ENCODE measurements at places on chromosomes 12 and 14. TPM values are rescaled to one million over a fixed set of nuclear protein-coding genes. Genes with fewer than 3 reads are reported as not detected.
A peak's percentile ranks its signal among the peaks of the same experiment; 100 is the strongest.

DNA sequence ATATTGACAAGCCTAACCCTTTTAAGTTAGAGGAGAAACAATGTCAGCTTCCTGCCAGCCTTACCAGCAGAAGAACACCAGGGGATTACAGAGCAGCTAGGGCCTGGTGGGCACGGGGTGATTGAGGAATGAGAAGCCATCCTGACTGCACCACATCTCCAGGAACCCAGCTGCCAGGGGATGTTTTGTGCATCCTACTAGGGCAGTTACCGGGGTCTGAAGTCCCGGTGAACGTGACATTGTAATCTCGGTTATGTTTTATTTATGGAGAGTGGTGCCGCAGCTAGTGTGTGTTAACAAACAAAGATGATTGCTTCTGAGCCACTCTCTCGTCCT is 115.9 kb downstream of the BCL11B start:
- DNase-seq: no peak

- no peak for DNase-seq
Observed at GRCh38 chr12:114555451-114555850, 128.5 kb downstream of the TBX3 start.

DNA sequence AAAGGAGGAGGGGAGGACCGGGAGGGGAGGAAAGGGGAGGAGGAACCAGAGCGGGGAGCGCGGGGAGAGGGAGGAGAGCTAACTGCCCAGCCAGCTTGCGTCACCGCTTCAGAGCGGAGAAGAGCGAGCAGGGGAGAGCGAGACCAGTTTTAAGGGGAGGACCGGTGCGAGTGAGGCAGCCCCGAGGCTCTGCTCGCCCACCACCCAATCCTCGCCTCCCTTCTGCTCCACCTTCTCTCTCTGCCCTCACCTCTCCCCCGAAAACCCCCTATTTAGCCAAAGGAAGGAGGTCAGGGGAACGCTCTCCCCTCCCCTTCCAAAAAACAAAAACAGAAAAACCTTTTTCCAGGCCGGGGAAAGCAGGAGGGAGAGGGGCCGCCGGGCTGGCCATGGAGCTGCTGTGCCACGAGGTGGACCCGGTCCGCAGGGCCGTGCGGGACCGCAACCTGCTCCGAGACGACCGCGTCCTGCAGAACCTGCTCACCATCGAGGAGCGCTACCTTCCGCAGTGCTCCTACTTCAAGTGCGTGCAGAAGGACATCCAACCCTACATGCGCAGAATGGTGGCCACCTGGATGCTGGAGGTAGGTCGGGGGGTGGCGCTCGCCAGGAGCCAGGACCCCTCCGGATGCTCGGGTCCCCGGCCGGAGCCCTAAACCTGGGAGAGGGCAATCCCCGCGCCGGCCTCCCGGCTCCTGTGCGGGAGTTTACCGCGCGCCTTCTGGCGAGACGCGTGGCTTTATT is at the start of gene CCND2:
Gene CCND2 (plus strand): TSS at position 111 of the 744 bp plus-strand sequence. CDS start 279 bp downstream, at position 390.
- DNase-seq: peak; percentile 92

GRCh38 chr12:6044082-6044481 is 80.4 kb downstream of the VWF start:
- no peak for DNase-seq

DNA sequence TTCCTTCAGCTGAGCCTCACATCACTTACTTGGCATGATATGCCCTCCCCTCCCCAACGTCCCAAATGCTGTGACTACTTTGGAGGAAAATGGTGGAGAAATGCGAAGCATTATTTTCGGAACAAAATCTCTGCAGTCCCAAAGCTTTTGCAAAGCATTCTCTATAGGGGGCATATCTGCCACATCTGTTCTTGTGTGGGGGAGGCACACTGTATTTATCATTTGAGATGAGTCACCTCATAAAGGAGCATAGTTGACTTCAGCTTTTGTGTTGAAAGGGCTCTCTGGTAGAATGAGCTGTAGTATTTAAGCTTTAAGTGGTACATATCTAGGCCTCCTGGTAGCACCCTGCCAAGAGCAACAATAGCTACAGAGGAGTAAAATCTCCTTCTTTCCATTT is 447.5 kb downstream of the ADAMTS20 start:
- no peak for DNase-seq

DNA sequence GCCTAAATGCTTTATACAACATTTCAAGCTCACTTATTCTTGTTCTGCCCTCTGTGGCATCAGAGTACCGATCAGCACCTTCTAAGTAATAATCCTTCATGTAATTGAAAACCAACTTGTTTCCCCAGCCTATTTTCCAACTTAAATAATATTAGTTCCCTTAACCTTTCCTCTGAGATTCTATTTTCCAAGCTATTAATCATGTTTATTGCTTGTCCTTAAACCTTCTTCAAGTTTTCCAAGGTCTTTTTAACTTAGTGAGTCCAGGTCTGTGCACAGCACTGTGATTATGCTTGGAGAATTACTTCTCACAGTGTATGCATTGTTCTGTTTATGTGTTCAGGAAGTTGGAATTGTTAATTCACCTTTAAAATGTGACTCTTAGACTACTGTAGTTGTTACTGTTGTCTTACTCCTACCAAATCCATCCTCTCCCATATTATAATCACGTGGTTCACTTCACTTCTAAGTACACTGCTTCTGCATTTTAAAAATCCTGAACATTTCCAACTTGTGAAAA is 1039.3 kb upstream of the FOXG1 start:
- no peak for DNase-seq

DNA sequence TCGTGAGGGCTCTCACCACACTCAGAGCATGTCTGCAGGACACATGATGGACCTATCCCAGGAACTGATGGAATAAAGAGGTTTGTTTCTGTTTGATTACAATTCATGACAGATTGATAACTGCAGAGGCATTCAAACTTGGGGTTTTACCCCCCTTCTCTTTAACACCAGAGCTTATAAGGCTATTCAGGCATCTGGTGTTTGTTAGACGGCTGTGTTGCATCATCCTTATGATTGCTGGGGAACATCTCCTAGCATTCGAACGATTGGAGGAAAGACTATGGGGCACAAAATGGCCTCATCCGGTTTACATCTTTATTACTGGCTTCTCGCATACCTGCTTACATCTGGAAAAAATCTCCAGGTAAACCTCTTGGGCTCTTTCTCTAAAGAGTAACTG is 191.8 kb downstream of the MSRB3 start:
- DNase-seq: no peak

GRCh38 chr12:132393991-132394949 is 64.9 kb upstream of the GALNT9 start:
- DNase-seq: no peak

DNA sequence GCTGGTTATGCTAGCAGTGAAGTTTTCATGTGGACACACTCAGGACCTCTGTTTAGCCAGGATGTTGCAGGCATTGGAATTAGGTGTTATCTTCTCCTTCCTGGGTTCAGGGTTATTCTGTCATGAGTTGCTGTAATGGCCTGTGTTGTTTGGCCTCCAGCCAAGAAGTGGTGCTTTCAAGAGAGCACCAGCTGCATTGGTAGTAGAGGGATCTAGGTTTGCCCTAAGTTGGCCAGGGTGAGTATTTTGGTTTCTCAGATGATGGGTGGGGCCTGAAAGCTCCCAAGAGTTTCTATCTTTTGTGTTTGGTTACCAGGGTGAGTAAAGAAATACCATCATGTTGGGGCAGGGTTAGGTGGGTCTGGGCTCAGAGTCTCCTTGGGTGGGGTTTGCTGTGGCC is 2.7 kb upstream of the GZMH start:
- no peak for DNase-seq

RND1 gene
- 1.9 TPM for polyA plus RNA-seq

TAS2R50 gene
- not detected for polyA plus RNA-seq

GRCh38 chr14:77124345-77125280 is 17.0 kb downstream of the ZDHHC22 start:
- peak; percentile 23 for DNase-seq

- no peak for DNase-seq
Observed at GRCh38 chr14:80653956-80654355, 287.6 kb downstream of the CEP128 start.

PAPLN gene
- 7.6 TPM for polyA plus RNA-seq

- DNase-seq: no peak
Observed at GRCh38 chr14:94346841-94347240, 23.7 kb upstream of the SERPINA6 start.

- no peak for DNase-seq
Observed at GRCh38 chr14:67270145-67270753, 29.0 kb downstream of the PALS1 start.

CHFR gene
- 22.4 TPM for polyA plus RNA-seq

DNA sequence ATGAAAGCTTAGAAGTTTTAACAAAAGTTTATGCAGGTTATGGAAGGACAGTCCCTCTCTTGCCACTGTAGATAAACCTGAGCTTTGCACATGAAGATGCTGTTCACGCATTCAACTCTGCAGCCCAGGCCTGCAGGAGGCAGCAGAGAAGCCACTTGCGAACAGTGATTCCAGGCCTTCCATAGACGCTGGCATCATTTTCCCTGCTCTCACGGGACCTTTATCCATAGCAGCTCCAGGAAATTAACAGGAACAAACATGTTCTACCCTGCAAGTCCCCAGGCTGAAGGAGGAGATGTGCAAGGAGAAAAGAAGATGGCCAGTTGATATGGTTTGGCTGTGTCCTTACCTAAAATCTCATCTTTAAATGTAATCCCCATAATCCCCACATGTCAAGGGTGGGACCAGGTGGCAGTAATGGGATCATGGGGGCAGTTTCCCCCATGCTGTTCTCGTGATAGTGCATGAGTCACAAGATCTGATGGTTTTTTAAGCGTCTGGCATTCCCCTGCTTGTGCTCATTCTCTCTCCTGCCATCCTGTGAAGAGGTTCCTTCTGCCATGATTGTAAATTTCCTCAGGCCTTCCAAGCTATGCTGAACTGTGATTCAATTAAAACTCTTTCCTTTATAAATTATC is 2.0 kb downstream of the ERP27 start:
- no peak for DNase-seq

DNA sequence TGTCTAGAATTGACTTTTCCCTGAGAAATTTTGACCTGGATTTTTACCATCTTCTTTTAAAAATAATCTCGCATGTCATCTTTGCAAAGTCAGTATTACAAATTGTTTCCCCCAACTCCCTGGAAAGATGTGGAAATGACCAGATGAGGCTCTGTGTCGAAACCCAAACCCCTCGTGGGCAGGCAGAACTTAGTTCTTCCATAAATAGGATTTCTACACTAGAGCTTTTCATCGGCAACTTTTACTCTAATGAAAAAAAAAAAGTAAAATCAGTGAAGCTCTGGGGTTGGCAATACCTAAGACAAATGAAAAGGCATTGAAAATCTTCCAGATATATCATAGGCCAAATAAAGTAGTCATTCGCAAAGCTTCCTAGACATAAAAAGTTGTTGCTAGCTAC is 17.0 kb downstream of the SSPN start:
- DNase-seq: no peak

DNA sequence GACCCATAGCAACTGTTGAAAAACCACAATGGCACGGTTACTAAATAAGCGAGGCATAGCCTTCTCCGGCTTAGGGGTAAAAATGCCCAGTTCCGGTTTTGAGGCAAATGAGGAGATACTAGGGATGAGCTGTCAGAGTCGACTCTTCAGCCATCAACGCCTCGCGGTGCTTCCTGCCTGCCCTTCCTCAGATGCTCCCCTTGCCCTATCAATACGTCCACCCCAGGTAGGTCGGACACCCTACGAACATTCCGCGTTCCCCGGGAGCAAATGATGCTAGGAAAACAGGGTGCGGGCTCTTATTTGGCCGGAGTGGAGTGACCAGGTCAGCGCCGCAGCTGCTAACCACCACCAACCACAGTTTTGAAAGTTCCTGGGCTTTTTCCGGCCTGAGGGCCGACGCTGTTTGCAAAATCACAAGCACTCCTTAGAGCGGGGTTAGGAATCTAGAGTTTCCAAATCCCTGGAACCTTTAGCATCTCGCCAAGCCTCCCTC is 1.2 kb downstream of the SRSF9 start:
- DNase-seq: no peak

DNA sequence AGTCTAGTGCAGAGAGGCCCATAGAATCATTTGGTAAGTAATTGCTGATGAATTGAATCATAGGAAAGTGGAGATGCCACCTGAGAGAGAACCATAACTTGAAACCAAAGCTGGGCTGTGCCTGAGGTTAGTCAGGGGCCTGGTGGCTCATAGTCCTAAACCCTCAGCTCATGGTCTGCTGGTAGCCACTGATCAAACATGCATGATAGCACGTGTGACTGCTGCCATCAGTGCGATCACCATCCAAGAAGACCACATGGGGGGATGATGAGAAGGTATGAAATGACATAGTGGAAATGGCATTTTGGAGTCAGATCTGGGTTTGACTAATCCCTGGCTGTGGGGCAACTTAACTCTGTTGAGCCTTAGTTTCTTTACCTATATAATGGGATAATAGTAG is 190.5 kb downstream of the CACNA1C start:
- no peak for DNase-seq

DNA sequence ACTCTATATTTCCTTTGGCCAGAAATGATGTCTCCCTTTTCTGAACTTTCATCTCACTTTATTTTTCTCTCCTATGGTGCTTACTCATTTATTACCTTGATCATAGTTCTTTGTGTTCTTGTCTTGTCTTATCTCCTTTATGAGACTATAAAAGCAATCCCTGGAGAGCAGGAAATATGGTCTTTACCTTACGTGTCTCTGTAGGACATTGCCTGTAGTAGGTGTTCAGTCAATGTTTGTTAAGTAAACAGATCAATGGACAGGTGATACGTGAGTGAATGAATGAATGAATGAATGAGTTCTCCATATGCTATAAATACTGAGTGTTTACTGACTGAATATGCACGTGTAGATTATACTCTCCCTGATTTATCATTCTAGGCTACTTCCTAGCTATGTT is 193.7 kb upstream of the HMGA2 start:
- DNase-seq: no peak

DNA sequence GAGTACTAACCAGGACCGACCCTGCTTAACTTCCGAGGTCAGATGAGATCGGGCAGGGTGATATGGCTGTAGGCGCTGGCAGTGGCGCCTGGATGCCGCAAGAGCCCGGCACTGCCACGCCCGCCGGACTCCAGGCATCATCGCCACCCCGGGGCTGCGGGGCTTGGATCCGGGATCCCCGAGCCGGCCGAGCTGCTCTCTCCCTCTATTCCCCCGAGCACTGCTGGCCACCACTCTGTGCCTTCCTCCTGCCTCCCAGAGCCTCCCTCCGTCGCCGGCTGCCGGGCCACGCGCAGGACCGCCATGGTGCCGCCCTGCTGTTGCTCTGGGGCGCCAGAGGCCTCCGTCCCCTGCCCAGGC is 153.2 kb upstream of the ALG10B start:
- no peak for DNase-seq

DNA sequence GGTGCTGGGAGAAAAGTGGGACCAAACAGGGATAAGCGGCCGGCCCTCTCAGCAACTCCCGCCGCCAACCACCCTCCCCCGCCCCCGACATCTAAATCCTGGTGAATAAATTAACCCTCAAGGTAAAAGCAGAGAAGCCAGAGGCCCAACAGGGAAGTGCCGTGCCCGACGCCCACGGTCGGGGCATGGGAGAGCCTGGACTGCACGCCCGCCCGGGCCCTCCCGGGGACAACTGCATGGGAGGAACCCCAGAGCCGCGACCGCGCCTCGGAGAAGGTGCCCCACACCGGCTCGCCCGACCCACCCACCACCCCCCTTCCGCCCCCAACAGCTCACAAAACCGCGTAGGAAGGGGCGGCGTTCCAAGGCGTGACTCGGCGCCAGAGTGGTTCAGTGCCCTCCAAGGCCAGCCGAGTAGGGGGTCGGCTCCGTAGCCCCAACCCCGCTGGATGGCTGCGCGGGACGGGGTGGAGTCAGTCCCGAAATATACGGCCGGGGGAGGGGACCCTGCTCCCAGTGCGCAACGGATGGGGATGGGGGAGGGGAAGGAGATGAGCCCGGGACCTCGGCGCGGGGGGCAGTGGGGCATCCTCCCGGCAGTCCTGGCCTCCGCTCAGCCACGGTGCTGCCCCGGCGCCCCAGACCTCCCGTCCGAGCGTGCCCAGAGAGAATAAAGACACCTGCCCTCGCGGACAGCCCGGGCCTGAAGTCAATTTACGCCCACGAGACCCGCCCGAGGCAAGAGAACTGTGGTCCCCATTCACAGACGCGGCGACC is 732 bp downstream of the SLC25A29 start:
- no peak for DNase-seq
